ENCODE measurements at places on chromosomes 7 and 10.

GRCh38 chr7:149171892-149172533 lies 23.3 kb upstream of the ZNF282 start:
- DNase-seq, result no peak

- DNase-seq, result no peak
Observed at GRCh38 chr10:65416094-65416493, 1509.7 kb upstream of the LRRTM3 start.

DNA sequence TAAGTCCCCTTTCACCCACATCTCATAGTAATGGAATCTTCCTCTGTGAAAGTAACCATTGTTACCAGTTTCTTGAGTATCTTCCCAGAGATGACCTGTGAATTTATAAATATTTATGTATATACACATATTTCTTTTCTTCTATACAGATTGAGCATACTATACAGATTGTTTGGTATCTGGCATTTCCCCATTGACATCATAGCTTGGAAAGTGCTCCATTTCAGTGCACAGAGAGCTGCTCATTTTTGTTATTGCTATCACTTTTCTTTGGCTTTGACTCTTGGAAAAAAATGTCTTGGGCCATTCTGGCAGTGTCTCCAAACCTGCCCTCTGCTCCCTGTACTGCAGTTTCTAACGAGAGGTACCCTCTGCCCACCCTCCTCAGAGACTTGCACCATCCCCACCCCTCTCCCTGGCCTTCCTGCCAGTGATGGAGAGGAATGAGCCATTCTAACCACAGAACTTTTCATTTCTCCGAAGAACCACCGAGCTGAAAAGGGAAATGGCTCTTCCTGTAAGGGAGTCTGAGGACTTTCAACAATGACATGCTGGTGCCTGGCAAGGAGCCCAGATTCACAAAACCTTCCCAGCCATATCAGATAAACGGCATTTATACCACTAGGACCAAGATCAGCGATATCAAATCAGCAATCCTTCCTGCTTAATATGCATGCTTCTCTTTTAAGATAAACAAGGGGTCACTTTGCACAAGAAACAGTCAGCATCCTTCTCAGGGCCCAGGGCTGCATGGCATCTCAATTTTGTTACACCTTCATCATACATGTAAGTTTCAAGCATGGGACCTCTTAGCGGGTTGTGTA lies 19.7 kb upstream of the CCSER2 start:
- DNase-seq, result peak; percentile 43

DNA sequence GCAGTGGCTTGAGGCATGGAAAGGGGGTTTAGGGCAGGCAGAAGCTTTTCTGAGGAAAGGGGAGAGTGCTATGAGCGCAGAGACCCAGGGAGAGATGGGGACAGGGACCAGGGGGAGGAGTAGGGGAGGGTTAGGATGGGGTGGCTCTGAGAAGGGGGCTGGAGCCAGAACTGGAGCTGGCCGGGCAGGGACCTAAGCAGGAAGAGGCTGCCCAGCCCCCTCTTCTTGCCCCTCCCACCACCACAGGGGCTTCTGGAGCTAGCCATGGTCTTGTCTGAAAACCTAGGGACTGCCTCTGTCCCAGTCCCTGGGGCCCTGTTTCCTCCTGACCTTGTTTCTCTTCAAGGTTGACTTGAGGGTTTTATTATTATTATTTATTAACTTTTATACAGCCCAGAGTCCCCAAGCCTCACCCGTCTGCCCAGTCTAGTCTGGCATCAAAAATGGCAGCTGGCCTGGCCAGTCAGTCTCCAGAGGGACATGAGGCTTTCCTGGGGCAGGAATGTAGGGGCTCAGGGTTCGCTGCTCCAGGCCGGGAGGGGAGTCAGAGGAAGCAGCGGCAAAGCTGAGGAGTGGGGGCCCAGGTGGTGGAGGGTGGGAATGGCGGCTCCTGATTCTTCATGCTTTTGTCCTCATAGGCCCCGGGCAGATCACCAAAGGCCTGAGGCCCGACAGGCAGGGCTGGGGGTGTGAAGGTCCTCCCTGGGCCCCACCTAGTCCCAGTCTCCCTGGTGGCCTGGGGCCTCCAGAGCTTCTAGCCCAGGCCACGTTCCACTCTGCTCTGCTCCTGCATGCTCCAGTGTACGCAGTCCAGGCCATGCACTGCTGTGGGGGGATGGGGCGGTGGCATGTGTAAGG lies 5.7 kb downstream of the TRIM8 start:
- no peak for DNase-seq

DNA sequence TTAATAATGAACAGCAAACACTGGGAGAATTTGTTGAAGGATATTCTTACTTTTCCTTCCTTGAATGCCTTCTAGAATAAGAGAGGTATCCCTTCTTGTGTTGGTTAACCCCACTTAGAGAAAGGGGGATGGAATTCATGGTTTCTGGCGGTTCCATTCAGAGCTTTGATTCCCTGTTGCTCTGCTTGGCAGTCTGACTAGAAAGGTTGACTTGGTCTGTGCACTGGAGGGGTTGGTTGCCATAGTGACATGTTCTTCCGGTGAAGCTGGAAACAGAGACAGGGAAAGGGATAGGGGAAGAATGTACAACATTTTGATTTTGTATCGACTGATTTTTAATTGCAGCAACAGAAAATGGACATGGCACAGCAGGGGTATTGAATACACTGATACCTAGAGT lies 2.5 kb downstream of the TMEM178B start:
- no peak for DNase-seq

GRCh38 chr7:7399707-7400106 lies 136.0 kb downstream of the COL28A1 start:
- no peak for DNase-seq

DNA sequence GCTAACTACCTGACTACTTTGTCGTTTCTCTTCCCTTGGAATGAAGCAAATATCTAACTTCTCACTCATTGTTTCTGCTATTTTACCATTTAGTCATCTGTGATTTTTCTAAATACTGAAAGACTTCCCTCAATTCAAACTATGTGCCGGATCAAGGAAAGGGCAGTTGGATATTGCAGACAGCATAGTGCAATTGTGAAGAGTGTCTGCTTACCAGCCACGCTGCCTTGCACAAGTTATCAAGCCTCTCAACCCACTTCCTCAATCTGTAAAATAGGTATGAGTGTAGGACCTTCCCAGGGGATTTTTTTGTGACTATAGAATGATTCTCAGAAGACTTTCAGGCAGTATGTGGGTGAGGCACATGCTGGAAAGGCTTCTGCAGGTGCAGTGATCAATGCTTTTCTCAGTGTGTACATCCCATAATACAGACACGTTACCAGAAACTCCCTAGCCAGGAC lies 54.3 kb downstream of the EGFR start:
- no peak for DNase-seq

GRCh38 chr7:43456200-43456599 lies 126.7 kb upstream of the STK17A start:
- DNase-seq, result no peak

DNA sequence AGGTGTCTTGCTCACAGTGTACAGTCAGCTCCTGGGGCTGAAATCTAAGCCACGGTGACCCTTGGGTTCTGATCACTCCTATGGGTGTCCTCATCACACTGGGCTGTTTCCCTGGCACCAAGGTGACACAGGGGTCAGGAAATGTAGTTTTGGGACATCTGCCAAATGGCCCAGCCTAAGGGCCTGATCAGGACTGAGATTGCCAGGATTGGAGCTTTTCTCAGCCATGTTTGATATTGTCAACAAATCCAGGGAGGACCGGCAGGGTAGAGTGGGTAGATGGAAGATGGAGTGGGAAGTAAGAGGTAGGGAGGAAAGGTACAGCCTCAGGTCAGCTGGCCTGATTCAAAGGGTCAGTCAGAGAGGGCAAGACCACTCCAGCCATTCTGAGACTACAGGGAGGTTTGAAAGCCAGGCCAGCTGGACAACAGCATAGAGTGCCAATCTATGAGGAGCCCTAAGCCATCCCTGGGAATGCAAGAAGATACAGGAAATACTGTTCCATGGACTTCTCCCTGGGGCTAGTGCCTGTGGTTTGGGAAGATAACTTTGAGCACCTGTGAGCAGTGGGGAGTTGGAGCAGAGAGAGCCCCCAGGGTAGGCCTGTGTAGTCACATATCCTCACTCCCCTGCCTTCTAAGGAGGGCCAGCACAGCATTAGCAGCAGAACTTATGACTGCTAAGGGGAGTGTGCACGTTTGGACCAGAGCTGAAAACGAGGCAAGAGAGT lies 377.3 kb upstream of the ZMIZ1 start:
- no peak for DNase-seq

DNA sequence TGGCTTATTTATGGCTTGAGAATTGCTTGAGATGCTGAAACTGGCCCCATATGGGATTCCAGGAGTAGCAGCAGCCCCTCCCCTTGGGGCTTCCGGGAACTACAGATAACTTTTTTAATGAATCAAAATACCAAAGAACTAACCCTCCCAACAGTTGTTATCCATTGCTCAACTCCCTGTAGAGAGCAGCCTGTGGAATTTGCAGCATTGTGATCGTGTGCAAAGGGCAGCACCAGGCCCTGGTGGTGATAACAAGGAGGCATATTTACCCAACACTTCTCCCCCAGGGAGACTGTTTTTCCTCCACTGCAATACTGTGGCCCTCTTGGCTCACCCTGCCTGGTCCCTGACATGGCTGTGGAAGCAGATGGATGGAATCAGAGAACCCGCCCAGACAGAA lies 196.2 kb downstream of the PLXNA4 start:
- DNase-seq, result no peak

DNA sequence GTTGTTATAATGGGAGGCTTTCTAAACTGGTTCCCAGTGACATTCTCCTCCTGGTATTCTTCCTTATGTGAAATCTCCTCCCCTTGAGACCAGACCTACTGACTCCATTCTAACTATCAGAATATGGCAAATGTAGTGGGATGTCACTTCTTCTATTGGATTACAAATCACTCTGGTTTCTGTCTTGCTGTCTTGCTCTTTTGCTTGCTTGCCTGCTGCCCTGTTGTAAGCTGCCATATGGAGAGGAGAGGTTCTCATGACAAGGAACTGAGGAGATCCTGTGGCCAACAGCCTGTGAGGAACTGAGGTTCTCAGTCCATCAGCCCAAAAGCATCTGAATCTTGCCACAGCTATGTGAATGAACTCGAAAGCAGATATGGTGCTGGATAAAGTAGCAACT lies 4.7 kb upstream of the NRCAM start:
- no peak for DNase-seq

- DNase-seq, result no peak
Observed at GRCh38 chr10:29280488-29280840, 8.4 kb upstream of the LYZL1 start.

GRCh38 chr10:49173853-49174252 lies 14.3 kb downstream of the TMEM273 start:
- no peak for DNase-seq

DNA sequence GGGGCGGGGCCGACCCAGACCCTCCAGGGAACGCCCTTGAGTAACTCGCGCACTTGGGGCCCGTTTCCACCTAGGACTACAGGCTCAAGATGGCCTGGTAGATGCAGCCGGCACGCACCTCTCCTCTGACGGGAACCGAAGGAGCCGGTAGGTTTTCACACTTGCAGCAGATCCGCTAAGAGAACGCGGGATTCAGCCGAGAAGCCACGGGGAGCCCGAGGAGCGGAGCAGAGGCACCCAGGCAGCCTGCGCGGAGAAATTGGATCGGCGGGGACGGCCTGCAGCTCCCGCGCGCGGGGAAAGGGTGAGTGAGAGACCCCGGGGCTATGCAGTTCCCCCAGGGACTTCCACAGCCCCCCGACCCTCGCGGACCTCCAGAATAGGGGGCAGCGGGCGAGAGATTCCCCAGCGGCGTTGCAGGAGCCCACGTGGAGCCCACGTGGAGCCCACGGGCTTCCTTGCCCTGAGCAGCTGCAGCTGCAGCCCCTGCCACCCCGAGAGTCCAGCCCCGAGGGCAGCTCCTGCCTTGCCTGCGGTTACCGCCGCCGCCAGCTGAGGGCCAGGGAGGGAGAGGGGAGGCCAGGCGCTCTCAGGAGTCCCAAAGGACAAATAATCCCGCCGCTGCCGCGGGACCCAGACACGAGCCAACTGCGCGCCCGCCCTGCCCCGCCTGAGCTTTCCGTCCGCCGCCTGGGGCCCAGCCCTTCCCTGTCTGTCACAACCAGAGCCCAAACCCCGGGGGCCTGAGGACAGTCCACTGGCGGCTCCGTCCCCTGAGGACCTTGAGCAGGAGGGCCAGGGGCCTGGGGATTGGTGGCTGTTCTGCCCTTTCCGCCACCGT lies 13.1 kb downstream of the IFT22 start:
- no peak for DNase-seq

DNA sequence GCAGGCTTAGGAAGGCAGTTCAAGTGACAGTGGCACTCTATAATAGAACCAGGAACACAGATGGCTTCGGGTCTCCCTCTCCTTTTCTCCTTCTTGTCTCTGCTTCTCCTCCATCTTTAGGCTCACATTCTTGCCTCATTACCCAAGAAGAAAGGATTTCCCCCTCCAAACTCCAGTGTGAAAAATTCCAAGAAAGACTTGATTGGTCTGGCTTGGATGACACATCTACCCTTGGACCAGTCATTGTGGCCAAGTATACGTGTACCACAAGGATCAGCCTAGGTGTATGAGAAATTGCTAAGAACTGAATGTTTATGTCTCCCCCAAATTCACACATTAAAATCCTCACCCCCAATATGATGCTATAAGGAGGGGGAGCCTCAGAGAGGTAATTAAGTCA lies 53.9 kb downstream of the PRTFDC1 start:
- DNase-seq, result no peak

DNA sequence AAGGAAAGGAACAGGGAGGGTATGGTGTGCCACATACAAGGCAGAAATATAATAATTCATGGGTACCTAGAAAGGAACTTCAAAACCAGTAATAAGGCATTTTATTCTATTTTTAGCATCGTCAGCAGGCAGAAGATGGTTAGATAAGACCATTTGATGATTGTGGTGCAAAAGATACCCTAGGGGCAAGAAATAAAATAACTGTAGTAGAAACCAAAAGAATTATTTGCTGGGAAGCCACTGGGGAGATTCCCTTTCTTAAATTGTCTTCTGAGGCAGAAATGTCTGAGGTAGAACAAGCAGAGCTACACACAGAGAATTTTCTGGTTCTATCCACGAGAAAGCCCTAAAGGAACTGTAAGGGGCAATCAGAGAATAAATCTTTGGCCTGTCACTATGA lies 64.3 kb upstream of the PCGF5 start:
- no peak for DNase-seq

- DNase-seq, result no peak
Observed at GRCh38 chr10:78955206-78955605, 113.6 kb upstream of the ZMIZ1 start.

GRCh38 chr7:114414156-114415063 lies at the start of gene FOXP2:
TSS of gene FOXP2 (plus strand) at chr7:114414815. CDS start at chr7:114426512, 11,697 bp downstream.
- no peak for DNase-seq

DNA sequence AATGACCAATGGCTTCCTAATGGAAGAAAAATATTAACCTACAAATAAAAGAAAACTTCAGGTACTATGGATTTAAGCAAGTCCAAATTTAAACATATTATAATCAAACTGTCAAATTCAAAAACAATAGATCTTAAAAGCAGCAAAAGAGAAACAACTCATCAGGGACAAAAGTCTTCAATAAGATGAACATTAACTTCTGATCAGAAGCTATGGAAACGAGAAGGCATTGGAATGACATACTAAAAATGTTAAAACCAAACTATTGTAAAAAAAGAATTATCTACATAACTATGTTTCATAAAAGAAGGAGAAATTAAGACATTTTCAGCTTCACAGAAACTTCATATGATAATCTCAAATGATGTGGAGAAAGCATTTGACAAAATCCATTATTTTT lies 334.7 kb downstream of the ANKRD7 start:
- no peak for DNase-seq

- no peak for DNase-seq
Observed at GRCh38 chr10:114823077-114823463, 1.5 kb downstream of the FHIP2A start.

GRCh38 chr7:76155938-76156337 lies 45.8 kb upstream of the SRRM3 start:
- peak; percentile 72 for DNase-seq

- no peak for DNase-seq
Observed at GRCh38 chr7:14720785-14721184, 181.8 kb downstream of the DGKB start.
